ENCODE measurements at places on chromosomes 4 and X. TPM values are rescaled to one million over a fixed set of nuclear protein-coding genes. Genes with fewer than 3 reads are reported as not detected.

GRCh38 chrX:1105671-1106419 lies 106.6 kb downstream of the CRLF2 start:
- H3K27ac ChIP-seq: no peak overlapping the region
- no peak for DNase-seq
- H3K4me3 ChIP-seq: no peak overlapping the region

DNA sequence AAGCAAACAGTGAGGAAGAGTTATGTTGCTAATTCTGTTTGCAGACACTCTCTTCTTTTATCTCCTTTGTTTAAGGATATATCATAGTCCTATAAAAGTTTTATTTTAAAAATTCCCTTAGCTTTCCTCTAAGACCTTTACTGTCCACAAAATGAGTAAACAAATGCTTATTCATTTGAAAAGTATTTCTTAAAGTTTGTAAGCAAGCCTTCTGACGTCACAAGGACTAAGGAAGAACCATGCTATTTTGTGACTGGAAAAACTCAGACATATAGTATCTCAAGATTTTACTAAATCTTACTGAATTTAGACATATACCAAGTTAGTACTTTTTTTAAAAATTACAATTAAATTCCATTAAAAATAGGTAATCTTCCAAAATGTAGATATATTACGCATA lies 5.2 kb upstream of the RBMXL3 start:
- H3K4me3 ChIP-seq: no peak overlapping the region
- H3K27ac ChIP-seq: no peak overlapping the region
- no peaks in the 10 kb centered on the region for H3K36me3 ChIP-seq
- no peaks in the 10 kb centered on the region for H3K4me1 ChIP-seq

DNA sequence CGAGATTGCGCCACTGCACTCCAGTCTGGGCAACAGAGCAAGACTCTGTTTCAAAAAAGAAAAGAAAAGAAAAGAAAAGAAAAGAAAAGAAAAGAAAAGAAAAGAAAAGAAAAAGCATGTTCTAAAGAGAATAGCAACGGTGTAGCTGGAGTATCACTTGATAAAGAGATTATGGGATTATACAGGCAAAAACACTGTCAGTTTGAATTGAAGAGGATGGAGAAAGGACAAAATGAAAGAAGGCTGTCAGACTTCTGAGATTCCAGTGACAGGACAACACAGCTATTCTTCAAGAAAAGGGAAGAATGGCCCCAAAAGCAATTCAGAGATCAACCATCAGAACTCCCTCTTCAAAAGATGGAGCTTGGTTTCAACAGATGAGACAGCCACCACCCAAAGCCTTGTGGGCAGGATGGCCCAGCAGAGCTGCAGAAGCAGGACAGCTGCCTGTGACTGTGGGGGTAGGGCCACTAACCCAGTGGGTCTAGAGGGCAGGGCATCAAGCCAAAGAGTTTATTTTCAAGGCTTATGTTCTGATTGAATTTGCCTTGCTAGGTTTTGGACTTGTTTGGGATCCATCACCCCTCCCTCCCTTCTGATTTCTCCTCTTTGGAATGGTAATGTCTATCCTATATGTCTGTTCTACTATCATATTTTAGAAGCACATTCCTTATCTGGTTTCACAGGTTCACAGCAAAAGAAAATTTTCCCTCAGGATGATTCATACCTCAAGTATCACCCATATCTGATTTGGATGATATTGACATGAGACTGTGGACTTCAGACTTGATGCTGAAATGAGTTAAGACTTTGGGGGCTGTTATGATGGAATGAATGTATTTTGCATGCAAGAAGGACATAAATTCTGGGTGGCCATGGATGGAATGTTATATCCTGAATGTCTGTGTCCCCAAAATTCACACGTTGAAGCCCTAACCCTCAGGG lies 17.5 kb downstream of the RFC1 start:
- peaks cover 3% of the 10 kb centered on the region for H3K4me1 ChIP-seq
- H3K27me3 ChIP-seq: no peaks in the 10 kb centered on the region
- no peak overlapping the region for H3K27ac ChIP-seq
- no peaks in the 10 kb centered on the region for H3K36me3 ChIP-seq

GRCh38 chr4:98290511-98290910 lies 29.3 kb downstream of the RAP1GDS1 start:
- DNase-seq: no peak
- no peaks in the 10 kb centered on the region for H3K4me1 ChIP-seq
- H3K27me3 ChIP-seq: no peaks in the 10 kb centered on the region

- no peaks in the 10 kb centered on the region for H3K4me1 ChIP-seq
- peak; percentile 34 for DNase-seq
- no peaks in the 10 kb centered on the region for H3K36me3 ChIP-seq
- H3K27me3 ChIP-seq: no peaks in the 10 kb centered on the region
- H3K27ac ChIP-seq: no peak overlapping the region
Observed at GRCh38 chrX:149571770-149572169, 15.5 kb downstream of the MAGEA9B start.

DNA sequence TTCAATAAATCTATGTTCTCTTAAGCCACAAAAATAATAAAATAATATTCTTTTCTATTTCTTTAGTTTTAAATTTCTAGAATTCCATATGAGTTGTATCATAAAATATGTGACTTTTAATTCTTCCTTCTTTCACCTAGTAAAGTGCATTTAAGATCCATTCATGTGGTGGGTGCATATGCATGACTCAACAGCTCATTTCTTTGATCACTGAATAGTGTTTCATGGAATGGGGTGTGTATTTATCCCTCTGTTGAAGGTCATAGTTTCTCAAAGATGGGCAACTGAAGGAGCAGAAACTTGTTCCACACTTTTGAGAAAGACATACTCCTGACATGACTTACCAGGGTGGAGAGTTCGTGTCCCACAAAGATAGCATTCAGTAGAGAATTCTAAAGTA lies 1230.3 kb upstream of the AGA start:
- H3K27me3 ChIP-seq: no peaks in the 10 kb centered on the region
- H3K4me3 ChIP-seq: no peak overlapping the region
- no peak overlapping the region for H3K27ac ChIP-seq
- H3K36me3 ChIP-seq: no peaks in the 10 kb centered on the region

DNA sequence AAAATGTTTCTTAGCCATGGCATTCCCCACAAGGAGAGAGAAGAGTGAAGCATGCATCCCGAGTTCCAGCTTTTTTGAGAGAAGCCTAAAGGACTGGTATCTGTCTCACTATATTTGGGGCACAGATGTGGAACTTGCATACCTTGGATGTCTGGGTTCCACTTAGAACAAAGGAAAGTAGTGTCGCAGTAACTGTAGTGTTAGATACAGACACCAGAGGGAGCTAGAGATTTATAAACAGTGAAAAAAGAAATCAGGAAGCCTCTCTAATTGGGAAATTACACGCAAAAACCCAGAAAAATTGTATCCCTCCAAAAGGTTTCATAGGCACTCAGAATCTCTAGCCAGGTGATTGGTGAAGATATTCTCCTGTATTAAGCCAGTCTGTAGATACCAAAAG lies 34.4 kb downstream of the AGTR2 start:
- no peak overlapping the region for H3K4me3 ChIP-seq
- H3K27ac ChIP-seq: no peak overlapping the region
- no peak for DNase-seq
- H3K4me1 ChIP-seq: no peaks in the 10 kb centered on the region
- H3K27me3 ChIP-seq: peaks cover 2% of the 10 kb centered on the region

The APELA gene
- total RNA-seq: not detected

The PAGE5 gene
- total RNA-seq: not detected

The ADH7 gene
- total RNA-seq: not detected

The RAB9B gene
- total RNA-seq: 0.54 TPM

GRCh38 chr4:13386405-13387107 lies 97.6 kb downstream of the RAB28 start:
- no peak overlapping the region for H3K4me3 ChIP-seq
- no peaks in the 10 kb centered on the region for H3K27me3 ChIP-seq
- no peaks in the 10 kb centered on the region for H3K4me1 ChIP-seq

The HDAC6 gene
- total RNA-seq: 71.5 TPM

DNA sequence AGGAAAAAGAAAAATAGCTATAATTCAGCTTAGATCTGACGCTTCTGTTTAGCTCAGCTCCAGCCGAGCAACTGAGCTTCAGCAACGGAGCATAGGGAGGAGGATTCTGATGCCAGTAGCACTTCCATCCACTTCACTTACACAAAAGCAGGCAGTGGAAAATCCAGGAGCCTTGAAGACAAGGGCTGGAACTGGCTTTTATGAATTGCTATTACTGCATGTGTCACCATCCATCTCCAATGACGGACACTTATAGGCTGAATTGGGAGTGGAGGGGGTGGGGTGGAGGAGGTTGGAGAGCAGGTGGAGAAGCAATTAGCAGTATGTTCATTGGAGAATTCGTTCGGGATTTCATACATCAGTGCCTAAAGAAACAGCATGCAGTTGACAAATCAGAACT lies 15.6 kb downstream of the ENOX2 start:
- no peak overlapping the region for H3K27ac ChIP-seq
- H3K27me3 ChIP-seq: no peaks in the 10 kb centered on the region
- no peak overlapping the region for H3K4me3 ChIP-seq

The FGF13 gene
- total RNA-seq: 1.6 TPM

The XK gene
- total RNA-seq: 25.2 TPM

GRCh38 chr4:19455196-19455595 lies 796.5 kb upstream of the SLIT2 start:
- no peaks in the 10 kb centered on the region for H3K4me1 ChIP-seq
- H3K27ac ChIP-seq: no peak overlapping the region
- no peak for DNase-seq
- no peak overlapping the region for H3K4me3 ChIP-seq

GRCh38 chr4:77433418-77433733 lies 172.2 kb upstream of the CXCL13 start:
- peak; percentile 22 for DNase-seq
- no peak overlapping the region for H3K27ac ChIP-seq
- H3K4me3 ChIP-seq: no peak overlapping the region
- no peaks in the 10 kb centered on the region for H3K36me3 ChIP-seq
- H3K27me3 ChIP-seq: no peaks in the 10 kb centered on the region
- no peaks in the 10 kb centered on the region for H3K4me1 ChIP-seq

GRCh38 chrX:4225086-4225485 lies 511.6 kb upstream of the PRKX start:
- H3K27ac ChIP-seq: no peak overlapping the region
- H3K4me3 ChIP-seq: no peak overlapping the region
- DNase-seq: no peak
- no peaks in the 10 kb centered on the region for H3K36me3 ChIP-seq

DNA sequence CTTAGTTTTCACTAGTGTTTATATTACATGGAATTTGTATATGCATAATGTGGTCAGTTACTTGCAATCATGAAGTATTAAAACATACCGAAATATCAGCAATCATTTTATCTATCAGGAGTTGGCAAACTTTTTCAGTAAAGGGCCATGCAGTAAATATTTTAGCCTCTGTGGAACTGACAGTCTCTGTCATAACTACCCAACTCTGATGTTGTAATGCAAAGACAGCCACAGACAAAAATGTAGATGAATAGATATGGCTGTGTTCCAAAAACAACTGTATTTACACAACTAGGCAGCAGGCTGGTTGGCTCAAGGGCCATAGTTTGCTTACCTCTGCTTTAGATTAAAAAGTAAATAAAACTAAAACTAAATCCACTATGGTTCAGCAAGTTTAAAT lies 200.2 kb downstream of the HS3ST1 start:
- H3K36me3 ChIP-seq: no peaks in the 10 kb centered on the region
- H3K4me3 ChIP-seq: no peak overlapping the region
- no peaks in the 10 kb centered on the region for H3K27me3 ChIP-seq

- no peak overlapping the region for H3K27ac ChIP-seq
- H3K4me3 ChIP-seq: no peak overlapping the region
- no peak for DNase-seq
- H3K36me3 ChIP-seq: no peaks in the 10 kb centered on the region
Observed at GRCh38 chr4:126843492-126844067, 789.2 kb upstream of the INTU start.

The CXCL8 gene
- 0.89 TPM for total RNA-seq

- no peak for DNase-seq
- H3K36me3 ChIP-seq: peaks cover 23% of the 10 kb centered on the region
- H3K27me3 ChIP-seq: no peaks in the 10 kb centered on the region
- no peak overlapping the region for H3K4me3 ChIP-seq
- no peak overlapping the region for H3K27ac ChIP-seq
Observed at GRCh38 chr4:2511645-2512131, 24.8 kb upstream of the FAM193A start.

The CNKSR2 gene
- total RNA-seq: 0.32 TPM

GRCh38 chrX:154333116-154333515 lies 37.5 kb downstream of the TKTL1 start:
- DNase-seq: no peak
- no peak overlapping the region for H3K4me3 ChIP-seq
- H3K36me3 ChIP-seq: no peaks in the 10 kb centered on the region
- no peak overlapping the region for H3K27ac ChIP-seq

DNA sequence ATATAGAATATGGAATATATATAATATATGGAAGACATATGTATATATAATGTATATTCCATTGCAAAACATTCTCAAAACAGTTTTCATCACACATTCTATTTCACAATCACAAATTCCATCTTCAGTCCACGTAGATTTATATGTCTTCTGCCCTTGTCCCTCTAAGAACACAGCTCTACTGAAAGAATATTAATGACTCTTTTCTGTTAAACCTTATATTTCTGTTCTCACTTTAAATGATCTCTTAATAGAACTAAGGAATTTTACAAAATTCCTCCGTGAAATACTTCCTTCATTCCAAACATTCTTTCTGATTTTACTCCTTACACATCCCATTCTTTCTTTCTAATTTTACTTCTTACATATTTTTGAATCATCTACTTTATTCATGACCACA lies 1043.1 kb upstream of the PABPC4L start:
- no peaks in the 10 kb centered on the region for H3K4me1 ChIP-seq
- no peak overlapping the region for H3K27ac ChIP-seq
- no peak overlapping the region for H3K4me3 ChIP-seq
- DNase-seq: no peak
